ENCODE measurements at places on chromosomes 3 and 15. TPM values are rescaled to one million over a fixed set of nuclear protein-coding genes. Genes with fewer than 3 reads are reported as not detected.

SPSB4 gene
- 1.8 TPM for total RNA-seq

KIF7 gene
- 5.0 TPM for total RNA-seq

RBSN gene
- total RNA-seq, result 23.9 TPM

DUOX2 gene
- total RNA-seq, result 0.22 TPM

HRH1 gene
- 0.24 TPM for total RNA-seq

ZMYND10 gene
- total RNA-seq, result not detected

MKRN3 gene
- not detected for total RNA-seq

ZNF654 gene
- 8.5 TPM for total RNA-seq

MKRN2OS gene
- total RNA-seq, result not detected

DNAH12 gene
- 0.43 TPM for total RNA-seq

DNA sequence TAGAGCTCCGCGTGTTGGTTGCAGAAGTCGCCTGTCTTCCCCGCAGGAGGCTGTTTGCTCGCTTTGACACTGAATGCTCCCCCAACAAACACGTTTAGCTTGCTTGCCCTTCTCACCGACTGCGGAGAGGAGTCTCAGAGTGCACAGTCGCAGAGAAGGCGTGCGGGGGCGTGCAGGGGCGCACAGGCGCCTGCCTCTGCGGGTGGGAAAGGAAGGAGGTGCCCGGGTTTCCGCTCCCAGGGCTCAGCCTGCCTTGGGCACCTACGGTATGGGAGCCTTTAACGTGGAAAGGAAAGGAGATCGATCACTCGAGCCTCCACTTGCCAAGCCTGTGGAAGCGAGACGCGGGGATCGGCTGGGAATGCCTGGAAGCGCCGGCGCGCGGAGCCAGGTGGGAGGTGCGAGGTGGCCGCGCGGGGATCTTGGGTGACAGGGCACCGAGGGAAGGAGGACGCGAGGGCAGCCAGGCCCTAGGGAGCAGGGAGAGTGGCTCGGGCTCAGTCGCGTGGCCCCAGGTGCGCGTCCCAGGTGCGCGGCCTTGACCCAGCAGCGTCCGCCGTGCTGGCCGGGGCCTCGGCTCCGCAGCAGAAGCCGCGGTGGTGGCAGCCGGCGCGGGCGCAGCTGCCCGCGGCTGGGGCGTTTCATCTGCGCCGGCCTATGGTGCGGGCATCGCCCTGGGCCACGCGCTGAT lies at the start of gene FAN1:
TSS of gene FAN1 (plus strand) at position 419 of the 691 bp plus-strand sequence. CDS start 749 bp downstream, outside the sequence.
- peak; percentile 89 for DNase-seq
- no peaks in the 10 kb centered on the region for H3K27me3 ChIP-seq

GRCh38 chr15:73959801-73960200 lies 32.3 kb downstream of the STOML1 start:
- no peaks in the 10 kb centered on the region for H3K27me3 ChIP-seq
- H3K4me3 ChIP-seq, result no peak overlapping the region
- peak; percentile 15 for DNase-seq
- H3K27ac ChIP-seq, result no peak overlapping the region
- no peaks in the 10 kb centered on the region for H3K36me3 ChIP-seq

GRCh38 chr3:66480666-66481065 lies 20.2 kb downstream of the LRIG1 start:
- H3K4me3 ChIP-seq, result no peak overlapping the region
- no peak overlapping the region for H3K27ac ChIP-seq
- H3K36me3 ChIP-seq, result no peaks in the 10 kb centered on the region
- H3K4me1 ChIP-seq, result no peaks in the 10 kb centered on the region
- H3K27me3 ChIP-seq, result no peaks in the 10 kb centered on the region
- no peak for DNase-seq

DNA sequence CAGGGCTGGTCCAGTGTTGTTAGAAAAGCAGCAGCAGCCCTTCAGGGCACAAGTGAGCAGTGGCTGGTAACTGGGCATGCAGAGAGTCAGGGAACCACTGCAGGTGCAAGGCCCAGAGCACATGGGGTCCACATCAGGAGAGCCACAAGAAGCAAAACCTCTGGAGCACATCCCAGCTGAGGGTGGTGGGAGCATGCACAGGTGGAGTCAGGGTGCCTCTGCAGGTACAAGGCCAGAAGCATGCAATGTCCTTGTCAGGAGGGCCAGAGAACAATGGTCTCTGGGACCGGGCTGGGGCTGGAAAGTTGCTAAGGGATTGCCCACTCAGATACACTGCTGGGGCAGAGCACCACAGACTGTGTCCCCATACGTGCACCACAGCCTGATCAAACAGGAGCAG lies 226.1 kb upstream of the UBE2E2 start:
- no peak overlapping the region for H3K4me3 ChIP-seq
- H3K27me3 ChIP-seq, result no peaks in the 10 kb centered on the region
- no peaks in the 10 kb centered on the region for H3K4me1 ChIP-seq

DNA sequence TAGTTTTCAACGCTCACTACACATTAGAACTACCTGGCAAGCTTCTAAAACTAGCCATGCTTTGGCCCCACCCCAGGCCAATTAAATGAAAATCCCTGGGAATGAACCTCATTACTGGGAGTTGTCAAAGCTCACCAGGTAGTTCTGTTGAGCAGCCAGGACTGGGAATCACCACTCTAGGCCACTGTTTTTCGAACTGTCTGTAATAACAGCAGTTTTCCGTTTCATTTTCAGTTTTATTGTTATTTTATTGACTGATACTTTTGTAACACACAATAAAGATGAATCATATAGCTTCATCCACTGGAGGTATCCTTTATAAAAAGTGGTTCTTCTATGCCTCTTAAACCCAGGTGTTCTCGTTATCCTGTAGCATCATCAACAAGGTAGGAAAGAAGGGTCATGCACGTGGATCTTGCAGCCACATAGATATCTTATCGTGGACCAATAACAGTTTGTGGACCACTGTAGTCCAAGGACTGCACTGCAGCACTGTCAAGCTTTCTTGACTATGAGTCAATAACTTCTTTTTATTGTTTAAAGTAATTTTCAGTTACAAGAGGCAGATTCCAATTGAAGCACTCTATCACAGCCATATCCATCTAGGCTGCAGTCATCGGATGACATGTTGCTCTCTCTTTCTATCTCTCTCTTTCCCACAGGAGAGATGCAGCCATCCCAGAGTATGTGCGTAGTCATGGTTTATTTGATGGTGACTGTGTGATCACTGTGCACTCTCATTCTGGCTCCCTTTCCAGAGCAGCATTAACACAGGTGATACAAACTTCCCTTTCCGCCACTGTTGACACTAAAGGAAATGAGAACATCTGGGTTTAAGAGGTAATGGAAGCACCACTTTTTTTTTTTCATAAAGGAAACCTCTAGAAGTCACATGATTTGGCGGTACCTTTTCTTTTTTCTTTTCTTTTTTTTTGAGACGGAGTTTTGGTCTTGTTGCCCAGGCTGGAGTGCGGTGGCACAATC lies 39.0 kb upstream of the BLM start:
- no peaks in the 10 kb centered on the region for H3K36me3 ChIP-seq
- H3K4me3 ChIP-seq, result no peak overlapping the region
- no peak overlapping the region for H3K27ac ChIP-seq
- no peak for DNase-seq
- H3K4me1 ChIP-seq, result peaks cover 13% of the 10 kb centered on the region

DNA sequence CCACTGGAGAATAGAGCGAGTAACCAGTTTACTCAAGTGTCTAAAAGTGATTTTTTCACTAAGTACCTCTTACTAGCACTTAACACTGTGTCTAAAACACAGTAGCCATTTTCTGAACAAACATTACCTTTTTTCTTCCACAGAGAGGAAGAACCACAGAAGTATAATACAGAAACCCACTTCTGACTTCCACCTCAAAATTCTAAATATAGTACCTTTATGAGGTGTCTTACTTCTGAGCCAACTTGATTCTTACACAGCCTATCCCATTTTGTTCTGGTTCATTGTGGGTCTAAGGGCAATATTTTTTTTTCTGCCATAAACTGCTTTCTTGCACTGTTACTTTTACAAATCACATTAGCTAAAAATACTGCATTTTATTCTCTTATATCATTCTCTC lies 821.0 kb downstream of the FHIT start:
- no peak overlapping the region for H3K4me3 ChIP-seq
- no peaks in the 10 kb centered on the region for H3K27me3 ChIP-seq
- no peaks in the 10 kb centered on the region for H3K36me3 ChIP-seq

- no peaks in the 10 kb centered on the region for H3K4me1 ChIP-seq
- no peak overlapping the region for H3K27ac ChIP-seq
- H3K27me3 ChIP-seq, result no peaks in the 10 kb centered on the region
- H3K36me3 ChIP-seq, result no peaks in the 10 kb centered on the region
Measured at GRCh38 chr15:67472957-67473356, 48.0 kb upstream of the C15orf61 start.

DNA sequence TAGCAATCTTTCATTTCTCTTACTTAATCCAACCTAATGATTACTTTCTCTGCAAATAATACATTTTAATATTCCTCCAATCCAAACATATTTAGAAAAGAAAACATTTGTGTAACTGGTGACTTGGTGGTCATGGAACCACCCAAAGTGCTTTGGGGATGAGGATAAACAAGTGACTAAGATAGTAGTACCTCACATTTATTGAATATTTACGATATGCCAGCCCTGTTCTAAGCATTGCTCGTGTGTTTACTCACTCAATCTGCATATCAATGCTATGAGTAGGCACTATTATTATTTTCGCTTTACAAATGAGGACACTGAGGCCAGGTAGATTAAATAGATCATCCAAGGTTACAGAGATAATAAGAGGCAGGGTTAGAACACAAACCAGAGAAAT lies 189.5 kb downstream of the SHOX2 start:
- H3K36me3 ChIP-seq, result no peaks in the 10 kb centered on the region
- H3K27ac ChIP-seq, result no peak overlapping the region
- DNase-seq, result no peak
- no peaks in the 10 kb centered on the region for H3K4me1 ChIP-seq
- no peak overlapping the region for H3K4me3 ChIP-seq

- no peak overlapping the region for H3K27ac ChIP-seq
- peaks cover 4% of the 10 kb centered on the region for H3K4me1 ChIP-seq
Measured at GRCh38 chr3:15356176-15356575, 23.8 kb upstream of the SH3BP5 start.

- no peak for DNase-seq
- H3K27ac ChIP-seq, result no peak overlapping the region
- H3K4me3 ChIP-seq, result no peak overlapping the region
- H3K36me3 ChIP-seq, result no peaks in the 10 kb centered on the region
- no peaks in the 10 kb centered on the region for H3K27me3 ChIP-seq
- no peaks in the 10 kb centered on the region for H3K4me1 ChIP-seq
Measured at GRCh38 chr3:168624892-168625448, 529.2 kb upstream of the GOLIM4 start.

DNA sequence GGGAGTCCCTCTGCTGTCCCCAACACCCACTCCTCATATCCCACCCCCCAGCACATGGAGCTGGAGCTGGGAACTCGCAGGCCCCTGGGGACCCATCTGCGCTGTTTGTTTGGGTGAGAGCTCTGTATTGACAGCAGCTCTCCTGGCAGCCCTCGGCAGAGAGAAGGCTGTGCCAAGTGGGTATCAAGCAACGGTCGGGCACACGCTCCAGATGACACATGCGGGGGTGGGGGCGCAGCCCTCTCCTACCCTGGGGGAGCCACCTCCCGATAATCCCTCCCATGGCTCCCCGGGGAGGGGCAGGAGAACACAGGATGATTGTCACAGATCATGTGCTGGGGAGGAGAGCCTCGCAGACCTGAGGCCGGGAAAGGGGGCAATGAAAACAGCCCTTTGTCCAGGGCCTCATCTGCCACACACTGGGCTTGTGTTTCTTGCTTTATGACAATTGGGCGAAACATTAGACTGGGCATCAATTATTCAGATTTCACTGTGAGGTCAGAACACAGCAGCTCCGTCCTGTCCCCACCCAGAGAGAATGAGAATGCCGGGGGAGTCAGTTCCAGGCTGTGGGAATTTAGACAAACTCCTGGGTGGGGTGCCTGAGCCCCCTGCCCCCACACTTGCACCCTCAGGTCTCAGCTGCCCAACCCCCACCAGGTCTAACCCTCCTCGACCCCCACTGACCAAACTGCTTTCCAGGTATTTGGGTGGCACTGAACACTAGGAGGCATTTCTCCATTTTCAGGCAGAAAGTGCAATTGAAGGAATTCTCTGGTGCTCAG lies 46.4 kb upstream of the KLF13 start:
- no peak overlapping the region for H3K27ac ChIP-seq
- no peaks in the 10 kb centered on the region for H3K27me3 ChIP-seq
- no peaks in the 10 kb centered on the region for H3K4me1 ChIP-seq
- no peak overlapping the region for H3K4me3 ChIP-seq

DNA sequence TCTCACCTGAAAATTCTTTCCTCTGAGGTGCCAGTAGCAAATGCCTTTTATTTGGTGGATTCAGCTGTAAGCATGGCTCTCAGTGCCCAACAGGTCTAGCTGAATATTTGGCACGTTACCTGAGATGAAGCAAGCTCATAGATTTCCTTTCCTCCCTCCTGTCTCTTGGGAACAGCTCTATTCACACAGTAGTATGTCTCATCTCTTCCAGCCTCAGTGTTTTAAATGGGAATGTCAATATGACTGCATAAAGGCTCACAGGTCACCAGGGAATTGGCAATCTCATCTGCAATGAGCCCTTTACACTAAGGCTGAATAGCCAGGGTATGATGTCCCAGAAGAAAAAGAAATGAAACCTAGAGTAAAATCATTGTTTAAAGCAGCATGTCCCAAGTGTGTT lies 733.5 kb downstream of the NTRK3 start:
- H3K27ac ChIP-seq, result no peak overlapping the region
- no peaks in the 10 kb centered on the region for H3K27me3 ChIP-seq
- no peaks in the 10 kb centered on the region for H3K4me1 ChIP-seq
- no peaks in the 10 kb centered on the region for H3K36me3 ChIP-seq

- DNase-seq, result peak; percentile 50
- H3K4me3 ChIP-seq, result peak overlapping the region; percentile 46
- H3K27ac ChIP-seq, result peak overlapping the region; percentile 82
- no peaks in the 10 kb centered on the region for H3K27me3 ChIP-seq
- peaks cover 30% of the 10 kb centered on the region for H3K4me1 ChIP-seq
Measured at GRCh38 chr15:60605879-60606307, 127.0 kb upstream of the ICE2 start.

DNA sequence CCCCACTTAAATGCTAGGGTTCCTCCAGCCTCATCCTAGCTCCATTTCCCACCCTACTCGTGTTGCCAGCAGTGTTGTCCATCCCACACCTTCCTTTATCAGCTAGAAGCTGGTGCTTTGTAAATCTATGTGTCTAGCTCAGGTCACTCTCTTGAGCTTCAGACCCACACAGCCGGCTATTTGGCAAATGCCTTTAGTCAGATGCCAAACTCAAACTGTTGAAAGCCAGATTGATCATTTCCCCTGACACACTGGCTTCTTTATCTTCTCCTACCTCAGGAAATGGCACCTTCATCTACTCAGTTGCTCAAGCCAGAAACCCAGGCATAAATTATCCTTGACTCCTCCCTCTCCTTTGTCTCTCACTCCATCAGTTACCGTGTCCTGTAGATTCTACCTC lies 61.5 kb upstream of the TPM1 start:
- H3K27ac ChIP-seq, result no peak overlapping the region
- H3K27me3 ChIP-seq, result no peaks in the 10 kb centered on the region
- DNase-seq, result no peak
- H3K4me3 ChIP-seq, result no peak overlapping the region
- H3K4me1 ChIP-seq, result no peaks in the 10 kb centered on the region

DNA sequence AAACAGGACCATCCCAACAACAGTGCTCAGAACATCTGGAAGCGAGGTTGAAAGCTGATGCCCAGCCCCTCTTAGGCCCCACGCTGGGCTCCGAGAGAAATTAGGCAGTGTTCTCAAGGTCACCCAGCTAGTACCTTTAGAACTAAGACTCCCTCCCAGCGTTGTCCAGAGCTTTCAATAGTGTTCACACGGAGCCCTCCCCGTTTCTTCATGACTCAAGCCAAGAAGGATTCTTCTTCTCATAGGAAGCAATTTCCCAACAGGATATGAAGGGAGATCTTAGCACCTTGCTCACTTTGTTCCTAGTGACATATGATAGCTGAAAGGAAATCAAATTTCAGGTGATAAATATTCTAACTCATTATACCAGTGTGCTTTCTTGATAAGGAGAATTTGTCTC lies 244.2 kb upstream of the ST8SIA2 start:
- H3K27me3 ChIP-seq, result no peaks in the 10 kb centered on the region
- no peak for DNase-seq
- no peaks in the 10 kb centered on the region for H3K4me1 ChIP-seq
- H3K4me3 ChIP-seq, result no peak overlapping the region
- no peak overlapping the region for H3K27ac ChIP-seq
